NCI-H1436 (cell line): ENCODE measurements at places on chromosomes 7 and 10.

GRCh38 chr7:91694351-91694841 lies 186.1 kb downstream of the MTERF1 start:
- no peak for DNase-seq

- no peak for DNase-seq
Observed at GRCh38 chr10:16952610-16953009, 135.4 kb upstream of the RSU1 start.

- no peak for DNase-seq
Observed at GRCh38 chr7:44787041-44787440, 9.4 kb upstream of the PPIA start.

DNA sequence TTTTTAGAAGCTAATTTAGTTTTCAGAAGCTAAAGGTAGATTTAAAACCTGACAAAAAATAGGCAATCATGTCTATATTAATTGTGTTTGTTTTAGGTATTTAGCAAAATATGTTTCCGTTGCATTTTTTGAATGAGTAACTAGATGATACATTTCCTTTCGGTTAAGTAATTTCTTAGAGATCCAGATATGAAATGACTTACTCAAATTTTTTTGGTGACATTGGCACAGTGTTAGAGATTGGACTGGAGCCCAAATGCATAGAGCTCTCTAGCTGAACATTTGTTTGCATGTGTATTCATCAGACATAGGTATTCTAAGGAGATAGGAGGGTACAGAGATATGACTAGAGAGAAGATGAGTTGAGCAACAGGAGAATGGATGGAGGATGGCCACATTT lies 1.9 kb downstream of the BUB3 start:
- DNase-seq: no peak

GRCh38 chr10:126117196-126117595 lies 220.8 kb downstream of the FANK1 start:
- DNase-seq: no peak

DNA sequence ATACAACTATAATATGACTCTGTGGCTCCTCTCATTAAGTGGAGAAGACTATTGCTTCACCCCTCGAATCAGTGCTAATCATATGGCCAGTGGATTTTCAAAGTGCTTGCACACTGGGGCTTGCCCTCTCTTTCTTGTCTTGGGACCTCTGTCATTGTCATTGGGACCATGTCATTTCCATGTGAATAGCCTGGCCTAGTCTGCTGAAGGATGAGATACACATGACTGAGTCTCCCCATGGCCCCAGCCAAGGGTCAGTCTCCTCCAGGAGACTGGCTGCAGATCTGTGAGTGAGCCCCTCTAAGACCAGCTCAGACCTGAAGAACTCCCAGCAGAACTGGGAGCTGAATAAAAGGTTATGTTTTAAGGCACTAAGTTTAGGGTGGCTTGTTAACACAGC lies 39.5 kb downstream of the PKD1L1 start:
- DNase-seq: no peak

DNA sequence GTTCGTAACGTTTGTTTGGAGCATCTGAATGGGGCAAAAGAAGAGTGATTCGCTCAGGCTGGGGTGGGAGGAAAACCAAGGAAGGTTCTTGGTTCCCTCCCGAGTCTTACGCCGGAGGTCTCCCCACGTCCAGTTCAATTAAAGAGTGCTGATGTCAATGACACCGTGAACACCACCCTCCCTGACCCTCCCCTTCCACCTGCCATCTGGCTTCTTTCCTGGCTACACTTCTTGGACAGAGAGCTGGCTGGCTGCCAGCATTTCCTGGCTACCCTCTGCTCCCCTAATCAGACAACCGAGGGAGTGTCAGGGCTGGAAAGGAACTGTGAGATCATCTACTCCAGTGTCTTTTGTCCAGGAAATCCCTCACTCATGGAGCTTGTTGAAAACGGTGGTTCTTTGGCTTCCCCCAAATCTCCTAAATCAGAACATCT lies 24.1 kb upstream of the FFAR4 start:
- no peak for DNase-seq

GRCh38 chr7:147997636-147998035 lies 592.9 kb upstream of the C7orf33 start:
- DNase-seq: no peak

- DNase-seq: peak; percentile 2
Observed at GRCh38 chr10:60521974-60522405, 132.3 kb upstream of the ANK3 start.

GRCh38 chr7:117793521-117793920 lies 79.7 kb downstream of the CTTNBP2 start:
- no peak for DNase-seq

DNA sequence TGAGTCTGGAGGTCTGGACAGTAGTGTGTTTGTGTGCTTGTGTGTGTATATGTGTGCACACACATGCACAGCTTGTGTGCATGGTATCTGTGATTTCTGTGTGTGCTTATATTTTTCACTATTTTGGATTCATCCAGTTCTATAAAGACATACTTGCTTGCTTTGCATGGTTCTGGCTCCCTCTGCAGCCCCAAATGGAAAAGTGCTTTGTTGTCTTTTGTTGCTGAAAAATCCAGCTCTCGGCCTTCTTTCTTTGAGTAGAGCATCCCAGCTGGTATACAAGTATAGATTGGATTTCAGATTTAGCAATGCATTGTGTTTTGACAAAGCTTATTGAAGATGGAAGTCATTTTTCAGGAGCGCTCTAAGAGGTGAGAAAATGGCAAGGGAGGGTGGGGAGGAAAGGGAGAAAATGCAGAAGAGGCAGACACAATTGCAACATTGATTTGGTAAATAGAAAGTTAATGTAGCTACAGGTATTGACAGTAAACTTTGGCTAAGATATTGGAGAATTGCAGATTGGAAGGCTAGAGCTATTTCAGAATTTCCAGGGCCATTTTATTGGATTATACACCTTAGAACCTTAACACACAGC lies 333.9 kb downstream of the AUTS2 start:
- DNase-seq: no peak

GRCh38 chr10:127976286-127976685 lies 69.4 kb downstream of the PTPRE start:
- DNase-seq: no peak

DNA sequence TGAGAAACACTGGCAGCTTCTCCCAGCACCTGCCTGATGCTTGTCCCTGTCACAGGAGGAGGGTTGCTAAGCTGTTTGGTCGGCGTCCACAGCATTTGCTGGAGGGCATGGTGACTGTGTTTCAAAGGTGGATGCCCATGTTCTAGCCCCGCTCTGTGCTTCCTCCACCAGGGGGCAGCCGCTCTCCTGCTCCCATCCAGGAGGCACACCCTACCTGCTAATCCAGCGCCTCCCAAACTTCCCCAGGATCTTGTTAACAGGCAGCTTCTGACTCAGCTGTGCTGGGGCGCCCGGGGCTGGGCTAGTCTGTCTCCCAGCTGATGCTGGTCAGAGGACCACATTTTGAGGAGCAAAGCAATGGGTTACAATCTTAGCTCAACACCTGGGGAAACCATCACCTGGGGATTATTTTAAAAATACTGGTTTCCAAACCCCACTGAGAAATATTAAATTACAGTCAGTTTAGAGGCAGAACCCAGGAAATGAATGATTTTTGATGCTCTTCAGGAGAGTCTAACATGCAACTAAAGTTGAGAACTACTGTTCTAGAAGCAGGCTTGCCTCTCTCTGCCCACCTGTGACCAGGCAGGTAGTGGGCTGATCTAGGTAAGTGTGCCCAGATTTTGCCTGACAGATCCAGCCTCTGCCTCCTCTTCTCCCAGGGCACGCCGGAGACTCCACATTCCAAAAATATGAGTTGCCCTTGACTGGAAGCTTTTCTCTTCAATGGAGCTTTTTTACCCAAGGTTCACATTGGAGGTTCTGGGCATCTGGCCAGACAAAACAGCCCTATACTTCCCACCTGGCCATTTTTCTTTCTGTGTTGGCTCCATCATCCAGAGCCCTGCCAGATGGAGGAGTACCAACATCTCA lies 92.7 kb upstream of the GPR26 start:
- peak; percentile 63 for DNase-seq

DNA sequence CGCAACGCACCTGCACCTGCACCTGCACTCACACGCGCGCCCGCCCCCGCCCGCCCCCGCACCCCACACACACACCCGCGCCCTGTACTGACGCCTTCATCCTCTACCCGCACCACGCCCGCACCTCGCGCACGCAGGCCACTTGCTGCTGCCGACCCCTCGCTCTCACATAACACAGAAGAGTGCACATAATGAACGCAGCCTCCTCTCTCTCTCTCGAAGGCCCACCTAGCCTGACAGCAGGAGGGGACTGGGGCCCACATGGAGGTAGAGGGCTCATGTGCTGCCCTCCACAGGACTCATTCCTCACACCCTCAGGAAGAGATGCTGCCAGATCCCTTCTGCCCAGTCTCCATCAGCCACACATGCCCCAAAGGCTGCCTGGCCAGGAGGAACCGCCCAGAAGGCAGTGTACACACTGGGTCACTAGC lies 432 bp upstream of the CAMK2B start:
- DNase-seq: no peak

DNA sequence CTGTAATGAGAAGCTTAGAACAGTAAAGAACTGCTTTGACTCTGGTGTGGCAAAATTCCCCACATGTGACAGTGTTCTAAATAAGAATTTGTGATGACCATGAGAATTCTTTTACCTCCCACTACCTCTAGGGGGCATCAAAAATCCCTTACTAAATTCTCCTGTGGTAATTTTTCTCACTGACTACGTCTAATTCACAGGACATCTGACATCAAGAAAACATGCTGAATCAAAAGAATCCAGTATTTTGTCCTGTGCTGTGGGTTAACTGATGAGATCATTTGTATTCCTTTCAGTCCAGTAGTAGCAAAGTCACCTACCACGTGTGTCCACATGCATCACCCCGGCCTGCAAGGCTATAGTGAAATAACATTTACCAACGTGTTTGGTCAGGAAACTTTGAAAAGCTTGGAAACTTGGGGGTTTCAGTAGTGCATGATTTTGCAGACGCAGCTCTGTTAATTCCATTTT lies 103.8 kb downstream of the ATE1 start:
- DNase-seq: peak; percentile 54

DNA sequence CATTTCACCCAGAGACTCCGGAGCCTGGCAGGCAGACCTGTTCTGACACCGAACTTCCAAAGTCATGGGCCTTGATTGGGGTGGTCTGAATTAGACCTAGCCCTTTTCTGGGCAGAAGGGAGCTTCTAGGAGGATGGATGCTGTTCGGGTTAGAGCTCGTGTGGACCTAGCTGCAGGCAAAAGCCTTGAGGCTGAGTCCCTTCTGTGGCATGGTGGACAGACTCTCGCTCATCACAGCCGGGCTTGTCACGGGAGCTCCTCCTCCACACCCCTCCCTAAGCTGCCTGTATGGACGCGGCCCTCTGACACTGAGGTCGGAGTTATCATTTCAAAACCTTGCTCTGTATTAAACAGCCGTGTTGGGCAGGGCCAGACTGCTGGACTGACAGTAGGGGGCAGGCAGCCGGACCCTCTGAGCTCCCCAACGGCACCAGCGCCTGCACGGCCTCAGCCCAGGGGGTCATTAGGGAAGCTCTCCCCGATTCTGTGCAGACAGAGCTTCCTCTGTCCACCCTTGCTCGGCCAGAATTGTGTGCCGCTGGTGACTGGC lies 2.2 kb downstream of the IRF5 start:
- no peak for DNase-seq

GRCh38 chr10:5402798-5403197 lies 1.8 kb downstream of the TUBAL3 start:
- no peak for DNase-seq

DNA sequence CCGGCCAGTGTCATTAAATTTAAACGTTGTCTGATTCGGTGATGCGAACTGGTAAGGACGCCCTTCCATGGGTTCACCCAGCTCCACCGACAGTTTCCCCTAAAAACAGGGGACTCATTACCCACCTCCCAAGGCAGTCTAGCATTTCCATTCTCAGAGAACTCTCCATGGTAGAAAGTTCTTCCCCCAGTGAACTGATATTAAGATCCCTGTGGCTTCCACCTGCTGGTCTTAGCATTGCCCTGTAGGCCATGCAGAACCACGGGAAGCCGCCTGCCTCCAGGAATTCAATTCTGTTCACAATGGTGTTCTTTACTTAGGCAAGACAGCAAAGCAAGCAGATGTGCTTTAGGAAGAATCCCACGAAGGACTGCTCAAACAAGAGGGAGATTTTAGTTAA lies 128.9 kb upstream of the NANOS1 start:
- DNase-seq: no peak

GRCh38 chr7:15837306-15837950 lies 150.9 kb upstream of the MEOX2 start:
- no peak for DNase-seq

DNA sequence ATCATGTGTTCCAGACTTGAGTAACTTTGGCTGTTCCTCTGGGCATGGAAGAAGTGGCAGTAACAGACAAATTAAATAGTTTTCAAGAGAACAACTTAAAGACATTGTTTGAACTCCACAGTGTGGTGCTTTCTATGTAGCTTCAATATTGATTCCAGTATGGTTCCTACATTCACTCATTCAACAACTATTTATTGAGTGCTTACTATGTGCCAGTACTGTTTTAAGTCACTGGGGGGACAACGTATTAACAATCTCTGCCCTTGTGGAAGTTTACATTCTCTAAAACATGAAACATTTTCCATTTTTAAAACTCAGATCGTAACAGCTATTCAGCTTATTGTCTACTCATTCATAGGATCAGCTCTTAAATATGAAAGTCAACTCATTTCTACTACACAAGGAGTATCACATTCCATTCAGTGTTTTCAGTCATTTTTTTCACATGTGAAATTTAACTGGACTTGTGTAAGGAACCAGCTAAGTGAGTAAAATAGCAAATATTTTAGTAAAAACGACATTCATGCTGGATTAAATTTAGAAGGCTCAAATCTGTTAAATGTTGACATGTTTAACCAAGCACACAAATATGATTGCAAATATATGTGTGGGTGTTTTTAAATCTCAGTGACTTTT lies 13.6 kb upstream of the CUBN start:
- no peak for DNase-seq

- DNase-seq: no peak
Observed at GRCh38 chr7:134406431-134406830, 52.5 kb downstream of the AKR1B1 start.

- DNase-seq: peak; percentile 18
Observed at GRCh38 chr10:84613336-84614021, 285.1 kb downstream of the CCSER2 start.

DNA sequence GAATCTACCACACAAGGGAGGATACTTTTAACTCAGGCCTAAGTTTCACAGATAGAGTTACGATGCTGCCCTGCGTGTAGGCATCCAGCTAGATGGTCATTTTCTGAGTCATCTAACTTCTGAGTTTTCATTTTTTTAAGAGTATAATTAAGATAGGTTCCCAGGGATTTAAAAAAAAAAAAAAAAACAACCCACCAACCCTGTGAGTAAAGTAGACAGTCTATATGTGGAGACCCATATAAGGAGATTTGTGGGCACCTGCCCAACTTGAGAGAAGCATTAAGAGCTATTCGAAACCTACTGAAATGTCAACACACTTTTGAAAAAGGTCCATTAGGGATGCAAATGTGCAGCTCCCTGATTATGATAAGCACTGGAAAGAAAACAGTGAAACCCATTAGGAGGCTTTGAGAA lies 257.3 kb downstream of the TRIL start:
- peak; percentile 56 for DNase-seq

GRCh38 chr7:132029369-132030085 lies 473.1 kb upstream of the PODXL start:
- DNase-seq: no peak

GRCh38 chr10:106825576-106826364 lies 338.7 kb downstream of the SORCS1 start:
- no peak for DNase-seq

GRCh38 chr7:157442456-157442855 lies 105.7 kb downstream of the DNAJB6 start:
- no peak for DNase-seq

- no peak for DNase-seq
Observed at GRCh38 chr10:24277771-24278170, 68.8 kb downstream of the KIAA1217 start.
